ENCODE measurements at places on chromosomes 3 and 15.

DNA sequence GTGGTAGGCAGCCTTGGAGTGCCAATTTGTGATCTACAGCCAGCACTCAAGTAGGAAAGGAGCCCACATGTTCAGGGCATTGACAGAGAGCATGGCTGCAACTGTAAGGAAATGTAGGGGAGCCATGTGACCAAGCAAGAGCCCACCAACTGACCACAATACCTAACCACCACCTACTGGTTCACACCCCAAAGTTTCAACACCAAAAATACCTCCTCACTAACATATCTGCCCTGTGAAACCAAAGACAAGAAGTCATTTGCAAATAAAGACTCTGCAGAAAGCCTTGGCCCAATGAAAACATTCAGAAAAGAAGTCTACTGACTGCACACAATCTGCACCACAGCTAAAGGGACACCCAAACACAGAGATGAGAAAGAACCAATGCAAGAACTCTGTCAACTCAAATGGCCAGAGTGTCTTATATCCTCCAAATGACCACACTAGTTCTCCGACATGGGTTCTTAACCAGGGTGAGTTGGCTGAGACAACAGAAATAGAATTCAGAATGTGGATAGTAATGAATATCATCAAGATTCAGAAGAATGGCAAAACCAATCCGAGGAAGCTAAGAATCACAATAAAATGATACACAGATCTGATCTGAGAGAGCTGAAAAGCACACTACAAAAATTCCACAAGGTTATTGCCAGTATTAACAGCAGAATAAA is 40.6 kb downstream of the SLC9C1 start:
- DNase-seq: no peak

- no peak for DNase-seq
These were observed 223.0 kb downstream of the NSUN3 start for GRCh38 chr3:94285872-94286271.

- no peak for DNase-seq
These were observed 7.2 kb upstream of the DYNC1LI1 start for GRCh38 chr3:32577581-32578556.

- no peak for DNase-seq
These were observed 1066.5 kb downstream of the PLOD2 start for GRCh38 chr3:145094355-145094941.

GRCh38 chr3:15892311-15893227 is 94.8 kb upstream of the ANKRD28 start:
- DNase-seq: no peak

DNA sequence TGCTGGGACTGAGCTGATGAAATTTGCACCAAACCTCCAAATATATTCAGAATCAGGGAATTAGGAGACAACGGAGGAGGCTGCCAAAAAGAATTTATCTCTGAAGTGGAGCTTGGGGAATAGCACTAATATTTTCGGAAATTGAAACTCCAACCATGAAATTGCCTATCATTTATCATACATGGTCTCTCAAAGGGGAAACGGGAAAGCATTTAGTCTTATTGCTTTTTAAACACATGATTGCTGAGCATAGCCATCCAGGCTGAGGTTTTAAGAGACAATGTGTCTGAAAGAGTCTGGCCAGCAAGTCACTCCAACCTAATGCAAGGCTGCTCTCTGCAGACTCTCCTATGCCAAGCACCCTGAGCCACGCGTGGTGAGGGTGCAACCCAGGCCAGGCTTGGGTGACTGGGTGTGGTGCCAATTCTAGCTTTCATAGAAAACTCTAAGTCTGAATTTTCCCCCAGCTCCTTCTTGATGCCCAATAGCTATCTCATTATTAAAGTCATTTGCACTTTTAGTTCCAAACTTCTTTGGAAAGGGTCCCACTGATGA is 200.2 kb downstream of the RPLP1 start:
- no peak for DNase-seq

- no peak for DNase-seq
These were observed 40.2 kb upstream of the MAPKBP1 start for GRCh38 chr15:41734079-41734478.

DNA sequence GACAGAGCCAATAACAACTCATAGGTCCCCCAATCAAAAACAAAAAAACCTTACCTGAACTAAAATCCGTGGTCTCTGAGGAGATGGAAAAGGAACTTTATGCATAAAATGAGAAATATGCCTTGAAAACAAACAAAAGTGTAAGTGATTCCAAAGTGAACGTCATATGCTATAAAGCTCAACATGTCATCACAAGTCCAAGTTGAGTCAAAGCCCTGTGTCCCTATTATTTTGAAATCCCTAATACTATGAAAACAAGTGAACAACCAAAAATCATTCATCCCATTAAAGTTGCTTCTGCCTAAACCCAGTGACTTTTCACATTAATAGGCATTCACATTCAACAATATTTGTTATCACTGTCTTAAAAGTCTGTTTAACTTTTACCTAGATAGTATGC is 59.4 kb downstream of the DENND4A start:
- no peak for DNase-seq

- no peak for DNase-seq
These were observed 28.8 kb downstream of the CGNL1 start for GRCh38 chr15:57405133-57405532.

- no peak for DNase-seq
These were observed 269.7 kb upstream of the LYSMD4 start for GRCh38 chr15:100002787-100003536.

Measured in stimulated activated CD4-positive, alpha-beta T cell treated with anti-CD3 and anti-CD28 coated beads, Interleukin-1b, Interleukin-23, amount 100 ng/mL, for 1 hour (primary cell).